ENCODE measurements at places on chromosomes 13 and 19.

- DNase-seq = no peak
Observed at GRCh38 chr19:58520257-58520599, 618 bp upstream of the ZBTB45 start.

- DNase-seq = no peak
Observed at GRCh38 chr13:18991060-18991459, 190.6 kb downstream of the TUBA3C start.

DNA sequence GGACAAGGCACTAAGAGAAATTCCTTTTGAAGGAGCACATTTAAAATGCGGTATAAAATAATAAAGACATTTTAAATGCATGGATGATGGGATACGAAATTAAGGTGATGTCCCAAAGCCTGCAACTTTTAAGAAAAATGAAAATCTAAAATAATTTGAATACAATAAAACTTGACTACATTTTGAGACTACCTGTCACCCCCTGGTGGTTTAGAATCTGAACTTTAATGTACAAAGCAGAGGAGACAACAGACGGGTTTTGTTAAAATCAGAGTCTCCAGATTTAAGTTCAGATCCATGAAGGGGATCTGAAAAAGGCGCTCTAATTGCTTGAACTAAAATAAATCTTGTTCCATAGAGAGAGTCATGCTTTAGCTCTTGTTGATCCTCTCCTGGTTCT lies 1129.3 kb upstream of the PCDH20 start:
- no peak for DNase-seq

DNA sequence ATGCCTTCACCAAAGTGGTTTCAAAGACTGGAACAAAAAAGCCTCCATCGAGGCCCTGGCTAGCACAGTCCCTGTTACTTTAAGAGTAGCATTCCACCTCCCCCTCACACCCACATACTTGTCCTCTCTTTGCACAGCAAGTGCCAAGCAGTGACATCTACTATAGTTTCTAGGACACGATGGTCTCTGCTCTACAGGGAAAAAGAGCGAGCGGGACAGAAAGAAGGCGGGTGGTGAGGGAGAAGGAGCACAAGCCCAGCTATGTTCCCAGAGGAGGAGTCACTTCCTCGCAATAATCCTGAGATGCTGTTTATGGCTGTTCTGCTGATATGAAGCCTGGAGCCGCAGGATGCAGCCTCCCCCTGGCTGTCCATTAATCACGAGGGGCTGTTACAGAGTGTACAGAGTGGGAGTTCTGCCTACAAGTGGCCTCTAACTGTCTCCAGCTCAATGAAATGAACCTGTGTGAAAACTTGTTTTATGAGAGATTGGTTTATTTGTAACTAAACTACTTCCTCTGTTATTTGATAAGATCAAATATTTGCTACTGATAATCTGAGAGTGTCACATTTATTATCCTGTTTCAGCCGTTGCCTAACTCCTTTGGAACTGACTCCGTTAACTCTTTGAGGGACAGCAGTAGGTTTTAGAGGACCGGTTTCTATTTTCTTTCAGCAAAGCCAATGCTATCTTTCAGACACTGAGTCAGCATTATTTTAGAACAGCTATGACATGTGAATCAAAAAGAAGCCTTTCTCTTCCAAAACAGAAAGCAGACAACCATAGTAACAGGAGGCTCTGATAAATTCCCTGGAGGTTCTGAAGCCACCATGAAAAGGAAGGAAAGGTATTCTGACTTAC lies 208.0 kb downstream of the SPRY2 start:
- DNase-seq = peak; percentile 19

- no peak for DNase-seq
Observed at GRCh38 chr19:7789447-7789846, 26.4 kb downstream of the CLEC4M start.

DNA sequence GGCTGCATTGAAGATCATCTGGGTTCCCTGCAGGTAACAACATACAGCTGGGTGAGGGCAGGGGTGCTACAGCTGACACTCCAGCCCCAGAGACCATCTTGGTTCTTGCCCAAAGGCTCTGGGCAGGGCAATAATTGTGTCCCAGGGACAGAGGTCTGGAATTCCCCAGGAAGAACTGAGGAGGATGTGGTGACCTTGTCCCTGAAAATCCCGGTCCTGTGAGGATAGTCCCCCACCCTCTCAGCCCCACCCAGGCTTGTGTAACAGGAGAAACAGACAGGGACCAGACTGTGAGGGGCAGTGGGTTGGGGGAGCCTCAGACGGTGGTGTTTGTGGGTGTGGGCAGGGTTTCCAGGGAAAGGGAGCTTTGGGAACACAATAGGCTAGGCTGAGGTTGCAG lies 63.5 kb downstream of the COLGALT1 start:
- no peak for DNase-seq

GRCh38 chr19:42099336-42099925 lies 23.5 kb downstream of the ZNF574 start:
- no peak for DNase-seq

DNA sequence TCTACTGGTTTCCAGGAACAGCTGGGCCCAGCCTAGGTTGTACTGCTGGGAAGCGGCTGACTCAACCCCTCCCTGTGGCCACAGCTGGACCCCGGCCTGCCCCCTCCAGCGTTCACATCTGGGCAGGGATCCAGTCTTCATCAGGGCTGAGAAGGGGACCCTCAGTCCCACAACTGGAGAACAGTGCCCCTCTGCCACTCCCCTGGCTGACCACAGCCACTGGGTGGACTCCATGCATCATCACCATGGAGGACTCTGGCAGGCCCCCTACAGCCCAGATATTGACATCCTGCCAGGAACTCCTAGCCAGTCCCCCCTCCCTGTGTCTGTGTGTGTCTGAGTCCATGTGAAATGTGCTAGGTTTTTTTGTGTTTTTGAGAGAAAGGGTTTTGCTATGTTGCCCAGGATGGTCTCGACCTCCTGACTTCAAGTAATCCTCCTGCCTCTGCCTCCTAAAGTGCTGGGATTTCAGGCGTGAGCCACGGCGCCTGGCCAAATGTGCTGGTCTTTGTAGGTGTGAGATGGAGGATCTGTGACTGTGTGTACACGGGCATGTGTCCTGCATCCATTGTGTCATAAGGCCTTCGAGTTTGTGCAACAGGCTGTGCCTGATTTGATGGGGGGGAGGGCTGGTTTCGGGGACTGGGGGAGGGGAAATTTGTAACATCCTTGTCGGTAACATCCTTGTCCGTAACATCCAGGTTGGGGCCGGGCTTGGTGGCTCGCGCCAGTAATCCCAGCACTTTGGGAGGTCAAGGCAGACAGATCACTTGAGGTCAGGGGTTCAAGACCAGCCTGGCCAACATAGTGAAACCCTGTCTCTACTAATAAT lies 4.0 kb upstream of the HOOK2 start:
- DNase-seq = peak; percentile 95

DNA sequence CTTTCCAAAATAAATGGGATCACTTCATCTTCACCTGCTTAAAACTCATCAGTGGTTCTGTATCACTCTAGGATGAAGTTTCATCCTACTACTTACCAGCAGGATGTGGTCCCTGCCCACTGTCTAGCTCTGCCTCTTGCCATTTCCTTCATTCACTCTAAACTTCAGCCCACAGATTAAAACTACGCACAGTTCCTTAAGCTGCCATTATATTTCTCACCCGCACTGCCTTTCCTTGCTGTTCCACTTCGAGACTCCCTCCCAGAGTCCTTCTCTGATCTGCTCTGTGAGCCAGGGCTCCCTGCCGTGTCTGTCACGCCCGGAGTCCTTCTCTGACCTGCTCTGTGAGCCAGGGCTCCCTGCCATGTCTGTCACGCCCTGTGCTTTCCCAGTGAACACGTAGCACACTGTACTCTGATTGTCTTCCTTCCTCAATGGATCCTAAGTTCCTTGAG lies 52.0 kb upstream of the NPAS1 start:
- peak; percentile 34 for DNase-seq
